Stimulated activated CD4-positive, alpha-beta T cell treated with anti-CD3 and anti-CD28 coated beads, Interleukin-4, amount 100 ng/mL, for 24 hours (primary cell): ENCODE measurements at places on chromosomes 12 and 14.

- DNase-seq = no peak
Observed at GRCh38 chr12:29710104-29710503, 73.6 kb downstream of the TMTC1 start.

DNA sequence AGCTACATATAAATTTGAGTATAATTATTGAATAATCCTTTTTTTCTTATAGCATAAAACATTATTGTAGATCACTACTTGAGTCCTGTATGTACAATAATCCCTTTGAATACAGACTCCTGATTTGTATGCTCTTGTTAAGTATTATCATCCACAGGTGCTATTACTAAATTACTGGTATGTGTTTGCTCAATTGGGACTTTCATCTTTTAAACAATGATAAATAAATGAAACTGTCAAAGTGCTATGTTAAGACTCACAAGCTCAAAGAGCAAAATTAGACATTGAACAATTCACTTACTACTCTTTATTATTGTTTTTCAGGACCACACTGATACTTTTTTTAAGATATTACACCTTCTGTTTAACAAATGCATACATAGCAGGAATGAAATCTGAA, 17.8 kb downstream of the MIA2 start:
- no peak for DNase-seq

DNA sequence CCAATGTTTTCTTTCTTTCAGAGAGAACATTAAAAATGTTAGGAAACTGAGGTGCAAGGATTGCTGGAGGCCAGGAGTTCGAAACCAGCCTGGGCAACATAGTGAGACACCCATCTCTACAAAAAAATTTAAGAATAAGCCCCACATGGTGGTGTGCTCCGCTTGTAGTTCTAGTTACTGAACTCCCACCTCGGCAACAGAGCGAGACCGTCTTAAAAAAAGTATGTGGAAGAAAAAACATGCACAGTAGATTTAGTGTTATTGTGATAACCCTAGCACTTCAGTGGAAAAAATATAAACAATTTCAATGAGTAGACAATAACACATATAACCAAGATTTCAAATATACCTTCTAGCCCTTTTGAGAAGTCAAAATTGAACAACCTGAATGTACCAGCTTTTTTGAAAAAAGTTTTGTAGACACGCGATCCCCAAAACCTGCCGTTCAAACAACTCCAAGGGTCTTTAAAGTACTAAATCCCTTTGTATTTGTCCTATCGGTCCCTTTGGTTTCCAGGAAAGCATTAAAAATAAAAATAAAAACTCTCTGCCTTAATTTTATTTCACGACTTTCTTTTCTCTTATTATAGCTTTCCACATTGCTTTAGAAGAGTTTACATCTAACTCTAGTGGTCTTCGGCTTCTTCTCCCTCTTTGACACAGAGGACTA, 1.0 kb upstream of the ANO6 start:
- no peak for DNase-seq

- no peak for DNase-seq
Observed at GRCh38 chr14:24427537-24428508, 1.6 kb downstream of the CBLN3 start.

DNA sequence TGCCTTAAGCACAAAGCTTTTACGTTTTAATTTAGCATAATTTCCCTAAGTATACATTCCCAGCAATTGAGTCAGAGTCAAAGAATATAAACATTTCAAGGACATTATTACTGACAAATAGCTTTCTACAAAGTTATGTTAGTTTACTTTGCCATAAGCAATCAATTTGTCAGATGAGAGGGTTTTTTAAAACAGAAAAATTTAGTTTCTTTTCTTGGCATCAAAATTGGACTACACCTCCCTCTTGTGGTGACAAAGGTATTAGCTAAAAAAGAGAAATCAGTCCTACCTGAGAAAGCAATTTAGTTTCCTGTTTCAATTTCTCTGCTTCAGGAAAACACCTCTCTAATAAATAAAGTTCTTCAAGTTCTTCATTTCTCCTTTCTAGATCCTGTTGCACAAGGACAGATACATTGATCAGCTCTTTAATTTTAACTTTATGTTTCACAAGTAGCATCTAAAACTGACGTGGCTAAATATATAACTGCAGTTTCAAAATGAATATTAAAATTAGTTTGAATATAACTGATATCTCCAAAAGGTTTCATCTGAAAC, 39.9 kb downstream of the DNAI7 start:
- no peak for DNase-seq

GRCh38 chr14:92323916-92324818, 1.2 kb downstream of the SLC24A4 start:
- DNase-seq = no peak

DNA sequence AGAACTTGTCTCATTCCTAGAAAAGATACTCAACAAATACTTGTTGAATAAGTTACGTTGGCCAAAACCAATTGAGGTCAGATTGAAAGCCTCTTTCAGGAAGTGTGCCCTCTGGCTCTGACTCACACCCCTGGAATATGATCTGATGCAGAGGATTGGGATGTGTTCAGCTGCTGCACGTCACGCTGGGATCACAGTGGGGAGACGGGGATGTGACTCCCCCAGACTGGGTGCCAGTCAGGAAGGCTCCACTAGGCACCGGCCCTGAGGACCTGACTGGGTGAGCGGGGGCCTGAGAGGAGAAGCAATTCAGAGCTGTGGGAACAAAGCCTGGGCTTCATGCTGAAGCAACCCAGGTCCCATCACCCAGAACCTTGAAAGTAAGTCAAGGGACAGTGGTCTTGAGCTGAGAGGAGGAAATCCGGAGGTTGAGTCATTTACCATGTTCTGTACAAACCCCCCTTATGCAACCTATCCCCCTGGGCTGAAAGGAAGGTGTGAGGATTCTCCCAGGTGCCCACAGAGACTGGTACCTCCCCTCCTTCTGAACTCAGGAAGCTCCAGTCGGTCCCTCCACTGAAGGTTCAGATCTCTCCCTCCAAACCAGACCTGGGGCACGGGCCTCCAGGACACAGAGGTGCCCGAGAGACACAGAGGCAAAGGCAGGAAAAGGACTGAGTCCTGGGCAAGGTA, 3.9 kb downstream of the CEBPE start:
- DNase-seq = no peak

GRCh38 chr14:71380271-71380670, 473.0 kb downstream of the PCNX1 start:
- DNase-seq = no peak

DNA sequence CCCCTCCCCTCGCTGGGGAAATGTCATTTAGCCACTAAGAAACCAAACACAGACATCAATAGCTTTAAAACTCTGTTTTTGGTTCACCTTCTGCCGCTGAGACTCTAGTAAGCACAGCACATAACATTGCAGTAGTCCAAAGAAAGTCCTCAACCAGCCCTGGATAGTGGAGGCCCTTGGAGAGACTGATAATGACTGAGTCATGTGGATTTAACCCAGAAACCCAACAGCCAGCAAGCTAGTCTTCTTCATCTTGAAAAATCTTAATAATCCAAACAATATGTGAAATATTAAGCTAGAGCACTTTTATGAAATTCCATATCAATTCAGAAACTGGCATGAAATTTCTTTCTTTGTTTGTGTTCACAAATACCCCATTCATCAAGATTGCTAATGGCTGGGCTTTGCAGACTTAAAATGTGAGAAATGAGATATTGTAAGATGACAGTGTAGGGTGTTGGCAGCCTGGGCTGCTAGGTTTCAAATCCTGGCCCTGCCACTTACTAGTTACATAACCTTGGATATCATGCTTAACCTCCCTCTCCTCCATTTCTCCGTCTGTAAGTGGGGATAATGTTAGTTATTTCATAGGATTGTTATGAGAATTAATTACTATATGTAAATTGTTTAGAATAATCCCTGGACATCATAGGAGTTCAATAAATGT, 40.1 kb downstream of the RERG start:
- no peak for DNase-seq

GRCh38 chr14:23259426-23259825, 21.7 kb downstream of the RNF212B start:
- DNase-seq = no peak

DNA sequence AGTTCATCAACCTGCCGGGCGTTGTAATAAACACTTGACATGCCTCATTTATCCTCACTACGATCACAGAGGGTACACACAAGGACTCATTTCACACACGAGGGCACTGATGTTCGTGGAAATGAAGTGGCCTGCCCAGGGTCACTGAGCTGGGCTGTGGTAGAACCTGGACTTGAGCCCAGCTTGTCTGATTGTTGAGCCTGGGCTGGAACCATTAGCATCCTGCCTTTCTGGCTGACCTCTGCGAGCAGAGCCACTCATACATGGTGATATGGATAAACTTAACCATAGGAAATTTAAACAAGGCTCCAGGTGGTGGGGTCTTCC, 16.6 kb upstream of the JDP2 start:
- no peak for DNase-seq

DNA sequence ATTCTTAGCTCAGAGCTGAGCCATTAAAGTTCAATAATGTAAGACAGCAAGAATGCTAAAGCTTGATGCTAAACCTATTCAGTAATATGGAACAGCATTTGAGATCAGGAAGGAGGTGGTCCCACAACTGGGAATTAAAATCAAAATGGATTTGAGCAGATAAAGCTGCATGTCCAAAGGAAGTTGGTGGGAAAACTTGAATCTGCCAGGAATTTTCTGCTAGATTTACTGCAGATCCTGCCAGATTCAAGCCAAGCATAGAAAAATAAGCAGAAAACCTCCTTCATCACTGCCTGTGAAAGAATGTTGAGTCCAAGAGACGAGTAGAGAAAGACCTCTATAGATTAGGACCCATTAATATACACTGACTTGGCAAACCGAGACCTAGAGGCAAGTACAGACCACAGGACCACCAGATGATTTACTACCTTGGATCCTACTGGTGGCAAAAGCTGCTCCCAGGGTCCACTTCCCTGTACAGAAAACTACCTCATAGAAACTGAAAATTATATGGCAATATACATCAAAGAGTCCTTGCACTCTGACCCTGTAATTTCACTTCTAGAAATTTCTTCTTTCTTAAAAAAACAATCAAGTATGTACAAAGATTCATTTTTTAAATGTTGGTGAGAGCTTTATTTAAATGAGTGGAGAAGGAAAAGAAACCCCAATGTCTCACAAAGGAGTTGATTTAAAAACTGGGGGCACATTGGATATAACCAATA, 263.2 kb downstream of the DAD1 start:
- no peak for DNase-seq

DNA sequence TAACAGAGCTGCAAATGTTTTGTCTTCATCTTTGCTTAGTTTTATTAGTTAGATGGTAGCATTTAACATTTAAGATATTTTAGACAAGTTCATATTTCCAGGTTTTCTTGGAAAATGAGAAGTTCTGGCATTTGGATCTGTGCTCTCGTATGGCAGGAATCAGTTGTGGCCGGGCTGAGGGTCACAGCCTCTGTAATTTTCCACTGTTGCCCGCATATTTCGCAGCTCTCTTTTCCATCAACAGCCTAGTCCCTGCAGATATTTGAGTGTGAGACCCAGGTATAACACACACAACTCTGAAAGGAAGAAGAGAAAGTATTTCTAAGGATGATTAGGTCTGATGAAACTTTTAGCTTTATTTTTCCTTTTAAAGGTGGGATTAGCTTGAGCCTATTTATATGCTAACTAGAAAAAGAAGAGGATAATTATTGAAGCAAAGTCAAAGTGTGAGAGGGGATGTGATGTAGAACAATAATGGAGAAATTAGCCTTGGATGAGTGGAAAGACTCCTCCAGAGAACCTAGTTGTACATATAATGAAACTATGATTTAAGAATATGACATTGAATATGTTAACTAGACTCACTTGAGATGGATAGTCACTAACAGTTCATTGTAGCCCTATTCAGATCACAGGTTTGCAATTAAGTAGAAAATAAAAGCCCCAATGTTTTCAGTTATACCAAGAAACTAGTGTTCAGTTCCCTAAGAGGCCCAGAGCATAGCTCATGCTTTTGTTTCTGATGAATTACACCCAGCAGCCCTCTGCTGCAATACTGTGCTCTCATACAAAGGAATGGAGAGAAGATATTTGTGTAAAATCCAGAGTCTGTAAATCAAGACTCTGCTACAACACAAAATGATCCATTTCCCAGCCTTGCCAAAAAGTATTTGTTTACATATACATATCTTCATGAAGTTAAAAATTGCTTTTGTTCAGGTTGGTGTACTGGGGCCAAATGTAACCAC, 158.4 kb downstream of the C12orf50 start:
- DNase-seq = no peak

- no peak for DNase-seq
Observed at GRCh38 chr12:131133015-131133905, 179.6 kb downstream of the ADGRD1 start.

DNA sequence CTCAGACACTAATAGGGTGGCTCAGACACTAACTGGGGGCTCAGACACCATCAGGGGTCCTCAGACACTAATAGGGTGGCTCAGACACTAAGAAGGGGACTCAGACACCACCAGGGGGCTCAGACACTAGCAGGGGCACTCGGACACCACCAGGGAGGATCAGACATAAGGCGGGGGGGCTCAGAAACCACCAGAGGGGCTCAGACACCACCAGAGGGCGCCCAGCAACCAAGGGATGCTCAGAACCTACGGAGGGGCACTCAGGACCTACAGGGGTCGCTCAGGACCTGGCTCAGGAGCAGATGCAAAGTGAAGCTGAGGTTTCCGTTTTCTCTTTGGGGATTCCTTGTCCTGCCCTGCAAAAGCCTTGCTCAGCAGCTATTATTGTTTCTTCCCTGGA, 448.5 kb downstream of the TMEM121 start:
- DNase-seq = peak; percentile 77

DNA sequence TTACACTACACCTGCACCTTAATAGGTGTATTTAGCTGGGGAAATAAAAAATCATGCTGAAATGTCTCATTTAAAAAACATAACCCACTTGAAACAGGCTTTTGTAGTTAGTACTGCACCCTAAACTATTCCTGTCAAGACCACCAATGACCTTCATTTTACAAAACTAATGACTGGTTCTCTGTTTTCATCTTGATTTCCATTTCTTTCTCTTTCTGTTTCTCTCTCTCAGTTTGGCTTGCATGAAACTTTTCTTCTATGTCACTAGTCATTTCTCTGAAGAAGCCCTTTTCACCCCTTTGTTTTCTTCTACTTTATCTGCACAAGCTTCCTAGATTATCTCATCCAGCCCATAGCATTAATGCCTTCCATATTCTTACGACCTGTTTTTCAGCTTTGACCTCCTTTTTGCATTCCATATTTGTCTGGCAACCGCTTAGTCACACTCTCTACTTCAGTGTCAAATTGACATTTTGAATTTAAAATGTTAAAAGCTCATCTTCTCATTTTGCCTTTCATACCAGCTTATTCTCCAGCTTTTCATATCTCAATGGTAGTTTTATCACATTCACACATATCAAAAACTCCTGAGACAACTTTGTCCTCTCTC, 32.7 kb upstream of the KLRF1 start:
- DNase-seq = no peak

DNA sequence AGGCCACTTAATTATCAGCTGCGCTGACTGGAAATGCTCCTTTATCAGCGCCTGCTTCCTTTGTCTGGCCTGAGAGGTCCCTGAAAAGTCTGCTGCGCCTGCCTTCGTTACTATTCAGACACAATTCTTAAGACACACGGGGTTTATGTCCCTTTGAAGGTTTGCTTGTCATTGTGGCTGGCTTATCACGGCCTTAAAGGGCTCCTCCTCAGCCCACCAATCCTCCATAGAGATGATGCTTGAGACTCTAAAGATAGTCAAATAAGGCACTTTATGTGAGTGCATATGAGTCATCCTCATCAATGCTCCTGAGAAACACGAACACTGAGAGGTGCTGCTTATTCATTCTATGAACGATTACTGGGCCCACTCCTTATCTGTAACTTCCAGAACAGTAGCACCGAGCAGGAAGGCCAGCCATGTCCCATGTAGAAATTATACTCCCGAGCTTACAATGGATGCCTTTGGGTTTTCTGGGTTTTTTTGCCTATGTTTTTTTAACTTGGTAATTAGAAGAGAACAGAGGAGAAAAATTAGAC, 1268.2 kb upstream of the TMEM132C start:
- DNase-seq = no peak
